Occipital lobe (tissue), 3 donors: ENCODE measurements at places on chromosomes 2 and 18. TPM values are rescaled to one million over a fixed set of nuclear protein-coding genes. Genes with fewer than 3 reads are reported as not detected.

Gene EHD3
- total RNA-seq = 7.5 TPM

Gene SCN7A
- total RNA-seq = 1.6 TPM

Gene CD8B2
- total RNA-seq = not detected

Gene VPS4B
- total RNA-seq = 41.0 TPM

Gene RASGRP3
- 11.1 TPM for total RNA-seq

Gene CDH2
- total RNA-seq = 200 TPM

Gene IL36B
- not detected for total RNA-seq

Gene ATAD2B
- 68.5 TPM for total RNA-seq

Gene ADCYAP1
- total RNA-seq = 6.4 TPM

Gene PIK3C3
- 108 TPM for total RNA-seq

Gene CYP1B1
- 7.8 TPM for total RNA-seq
